ENCODE measurements at places on chromosomes 4 and X.

GRCh38 chr4:2651546-2651945, 104.6 kb downstream of the TNIP2 start:
- DNase-seq: no peak

DNA sequence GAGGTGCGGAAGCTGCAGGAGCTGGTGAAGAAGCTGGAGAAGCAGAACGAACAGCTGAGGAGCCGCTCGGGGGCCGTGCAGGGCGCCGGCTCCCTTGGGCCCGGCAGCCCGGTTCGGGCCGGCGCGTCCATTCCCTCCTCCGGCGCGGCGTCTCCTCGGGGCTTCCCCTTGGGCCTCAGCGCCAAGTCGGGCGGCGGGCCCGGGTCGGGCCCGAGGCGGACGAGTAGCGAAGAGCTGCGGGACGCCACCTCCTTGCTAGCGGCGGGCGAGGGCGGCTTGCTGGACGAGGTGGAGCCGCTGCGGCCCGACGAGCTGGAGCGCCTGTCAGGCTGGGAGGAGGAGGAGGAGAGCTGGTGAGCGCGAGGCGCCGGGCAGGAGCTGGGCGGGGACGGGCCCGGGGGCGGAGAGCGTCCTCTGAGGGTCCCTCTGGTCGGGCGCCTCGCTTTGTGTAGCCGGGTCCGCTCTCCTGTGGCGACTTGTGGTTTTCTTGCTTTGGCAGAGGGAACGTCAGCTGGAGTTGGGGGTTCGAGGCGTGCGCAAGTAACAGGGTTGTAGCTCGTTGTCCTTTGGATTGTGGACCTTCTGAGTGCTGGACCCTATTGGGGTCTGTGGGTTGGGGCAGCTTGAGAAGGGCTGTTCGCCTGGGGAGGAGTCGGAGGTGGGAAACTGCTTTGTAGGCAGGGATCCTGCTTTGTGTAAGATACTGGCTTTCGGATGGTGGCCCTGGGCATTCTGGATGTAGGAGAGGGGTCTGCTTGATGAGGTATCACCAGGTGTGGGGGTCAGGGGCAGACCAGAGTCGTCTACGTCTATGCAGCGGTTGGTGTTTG, 662 bp downstream of the SLAIN2 start:
- peak; percentile 60 for DNase-seq

GRCh38 chr4:128475597-128475996, 188.0 kb upstream of the PGRMC2 start:
- DNase-seq: no peak

- DNase-seq: no peak
These were observed 3.3 kb downstream of the CPEB2 start for GRCh38 chr4:15005474-15006115.

DNA sequence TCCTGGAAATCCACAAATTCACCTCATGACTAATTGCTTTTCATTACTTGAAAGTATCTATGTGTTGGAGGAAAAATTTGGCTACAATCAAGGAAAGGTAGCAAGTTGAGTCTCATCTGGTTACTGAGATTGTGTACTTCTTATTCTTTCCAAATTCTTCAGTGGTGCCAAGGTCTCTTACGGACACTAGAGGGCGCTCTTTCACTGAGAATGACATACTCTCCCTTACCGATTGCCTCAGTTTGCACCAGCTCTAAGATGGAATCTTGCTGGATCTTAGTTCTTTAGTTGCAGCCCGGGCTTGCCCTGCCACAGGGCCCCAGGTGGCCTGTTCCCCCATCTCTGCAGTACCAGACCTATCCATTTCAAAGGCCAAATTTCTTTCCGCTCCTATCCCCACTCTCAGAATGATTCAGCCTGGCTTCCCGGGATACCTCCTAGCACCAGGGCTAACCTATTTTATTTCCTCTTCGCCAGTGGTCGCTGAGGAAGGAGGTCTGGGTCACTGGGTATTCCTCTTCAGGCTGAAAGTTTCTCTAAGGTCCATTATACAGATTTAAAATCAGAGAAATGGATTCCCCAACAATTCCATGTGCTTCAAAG, 24.6 kb upstream of the GPR50 start:
- peak; percentile 36 for DNase-seq

GRCh38 chr4:182231080-182231479, 12.1 kb upstream of the TENM3 start:
- no peak for DNase-seq

GRCh38 chr4:148118633-148119032, 323.6 kb downstream of the NR3C2 start:
- DNase-seq: no peak

GRCh38 chr4:99300934-99301333, 10.1 kb upstream of the ADH1A start:
- no peak for DNase-seq

DNA sequence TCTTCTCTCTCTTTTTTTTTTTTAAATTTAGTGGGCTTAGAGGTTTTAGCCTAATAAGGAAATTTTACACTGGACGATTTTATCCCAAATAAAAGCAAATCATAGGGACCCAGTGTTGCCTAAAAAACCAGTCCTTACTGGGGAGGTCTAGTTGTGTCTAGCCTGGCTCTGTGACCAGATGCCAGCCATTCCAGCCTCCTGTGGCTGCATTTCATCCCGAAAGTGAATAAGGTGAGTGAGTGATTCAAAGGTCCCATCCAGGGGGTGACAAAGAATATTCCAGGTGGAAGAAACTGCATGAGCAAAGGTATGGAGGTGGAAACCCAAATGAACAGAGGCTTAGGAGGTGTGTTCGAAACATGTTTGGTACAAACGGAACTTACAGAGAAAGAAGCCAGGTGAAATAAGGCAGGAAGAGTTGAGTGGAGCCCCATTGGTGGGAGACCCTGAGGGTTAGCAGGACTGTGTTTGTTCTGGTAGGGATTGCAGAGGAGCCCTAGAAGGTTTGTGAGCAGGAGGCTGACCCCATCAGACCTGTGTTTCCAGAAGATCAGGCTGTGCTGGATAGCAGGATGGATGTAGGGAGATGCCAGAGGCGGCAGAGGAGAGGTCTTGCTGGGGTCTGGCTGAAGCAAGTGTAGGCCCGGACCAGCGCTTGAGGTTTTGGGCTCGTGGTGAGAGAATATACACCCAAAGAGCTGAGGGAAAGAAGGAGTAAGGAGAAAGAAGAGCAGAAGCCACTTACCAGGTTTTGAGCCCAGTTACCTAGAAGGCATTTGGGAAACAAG, 31.6 kb downstream of the PTTG2 start:
- DNase-seq: no peak

- no peak for DNase-seq
These were observed 27.3 kb downstream of the CXorf58 start for GRCh38 chrX:23935106-23935505.

- DNase-seq: no peak
These were observed 206.1 kb downstream of the PPP3CA start for GRCh38 chr4:101141230-101141629.

- peak; percentile 28 for DNase-seq
These were observed 188.0 kb upstream of the RPL34 start for GRCh38 chr4:108432418-108432817.

DNA sequence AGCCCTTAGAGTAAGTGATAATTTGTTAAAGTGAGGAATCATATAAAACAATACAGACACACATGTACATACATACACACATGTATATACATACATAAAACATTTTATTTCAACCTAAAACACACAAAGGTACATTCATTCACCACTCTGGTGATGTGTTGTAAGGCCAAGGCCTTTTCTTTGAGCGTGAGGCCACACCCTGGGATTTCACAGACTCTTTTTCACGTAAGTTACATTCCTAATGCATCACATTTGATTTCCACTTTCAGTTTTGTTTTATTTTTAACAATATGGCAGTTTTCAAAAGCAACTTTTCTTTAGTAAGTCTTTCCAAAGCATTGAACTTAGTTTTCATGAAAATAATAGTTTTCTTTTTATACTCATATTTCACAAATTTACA, 170.7 kb downstream of the COL4A6 start:
- no peak for DNase-seq

- no peak for DNase-seq
These were observed 90.9 kb downstream of the HNRNPD start for GRCh38 chr4:82282875-82283274.

DNA sequence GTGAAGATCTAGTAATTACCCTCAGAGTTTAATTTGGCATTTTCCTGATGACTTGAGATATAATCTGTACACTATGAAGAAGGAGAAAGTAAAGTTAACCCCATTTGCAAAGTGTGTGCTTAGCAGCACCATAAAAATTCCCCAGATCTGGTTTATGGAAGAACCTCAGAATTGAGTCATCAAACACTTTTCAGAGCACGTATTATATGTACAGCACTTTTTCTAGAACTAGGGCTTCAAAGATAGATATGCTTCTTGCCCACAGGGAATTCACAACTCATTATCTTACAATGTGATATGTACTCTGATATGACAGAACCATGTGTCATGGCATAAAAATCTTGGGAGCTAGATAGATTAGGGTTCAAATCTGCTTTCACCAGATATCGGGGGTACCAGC, 150.9 kb downstream of the SLC10A7 start:
- DNase-seq: no peak

DNA sequence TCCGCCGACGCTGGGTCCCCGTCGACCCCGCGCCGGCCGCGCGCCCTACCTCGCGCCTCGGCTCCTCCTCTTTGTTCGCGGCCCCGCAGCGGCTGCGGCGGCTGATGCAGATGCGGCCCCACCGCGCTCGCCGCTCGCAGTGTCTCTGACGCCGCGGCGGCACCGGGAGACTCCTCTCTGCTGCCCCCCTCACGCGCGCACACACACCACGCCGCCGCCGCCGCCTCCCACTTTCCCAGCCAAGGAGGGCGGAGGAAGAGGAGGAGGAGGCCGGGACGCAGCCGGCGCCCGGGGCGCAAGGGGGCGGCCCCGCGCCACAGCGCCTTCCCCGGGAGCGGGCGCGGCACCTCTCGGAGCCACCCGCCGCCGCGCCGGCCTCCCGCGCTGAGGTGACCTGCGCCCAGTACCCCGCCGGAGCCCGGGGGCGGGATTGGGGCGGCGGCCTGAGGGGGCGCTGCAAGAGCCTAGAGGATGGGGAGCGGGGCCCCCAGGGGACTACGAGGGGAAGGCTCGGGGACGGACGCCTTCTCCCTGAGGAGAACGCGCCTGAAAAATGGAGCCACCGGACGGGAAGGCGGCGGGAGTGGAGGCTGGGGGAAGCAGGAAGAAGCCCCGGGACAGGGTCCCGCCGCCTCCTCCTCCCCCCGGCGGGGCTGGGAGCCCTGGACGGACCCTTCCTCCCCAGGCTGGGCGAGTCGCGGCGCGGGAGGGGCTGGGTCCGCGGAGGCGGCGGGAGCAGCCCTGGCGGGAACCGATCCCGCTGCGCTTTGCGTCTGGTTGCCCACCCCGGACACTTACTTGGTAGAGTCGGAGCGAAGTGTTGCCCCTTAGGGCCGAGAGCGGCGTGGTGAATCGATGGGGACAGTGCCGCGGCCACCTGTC, at the start of gene SH3RF1:
SH3RF1 (minus strand) TSS at position 147 of the 882 bp plus-strand sequence. CDS start 1,744 bp downstream, outside the sequence.
- DNase-seq: peak; percentile 49

- no peak for DNase-seq
These were observed 11.5 kb downstream of the DNAJB14 start for GRCh38 chr4:99934891-99935290.

- no peak for DNase-seq
These were observed at the start of gene TLL1 for GRCh38 chr4:165872461-165873297. TLL1 (plus strand) TSS chr4:165873237; CDS start chr4:165873905, 668 bp downstream.

- no peak for DNase-seq
These were observed 74.1 kb downstream of the EFNB1 start for GRCh38 chrX:68902706-68903504.

- DNase-seq: no peak
These were observed 481.6 kb downstream of the PABPC4L start for GRCh38 chr4:133720001-133720400.

GRCh38 chr4:89681219-89681618, 155.7 kb downstream of the SNCA start:
- DNase-seq: no peak

- no peak for DNase-seq
These were observed 90.4 kb downstream of the ZC4H2 start for GRCh38 chrX:64885850-64886249.

GRCh38 chr4:35604252-35604651, 640.1 kb downstream of the ARAP2 start:
- no peak for DNase-seq

DNA sequence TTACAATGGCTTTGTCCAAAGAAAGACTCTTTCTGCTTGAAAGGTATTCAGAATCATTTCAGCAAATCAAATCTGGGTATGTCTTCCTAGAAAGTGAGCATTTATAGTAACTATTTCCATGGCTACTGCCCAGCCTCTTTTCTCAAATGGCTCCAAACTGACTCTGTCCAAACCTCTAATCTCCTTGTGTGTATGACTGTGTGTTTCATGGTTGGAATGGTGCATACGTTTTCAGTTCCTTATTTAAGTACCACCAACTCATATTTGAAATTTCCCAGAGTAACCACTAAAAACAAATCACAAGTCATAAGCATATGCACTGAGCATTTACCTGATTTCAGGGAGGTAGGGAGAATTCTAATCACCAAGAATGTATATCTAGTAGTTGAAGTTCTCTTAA, 106.0 kb downstream of the TMEM144 start:
- no peak for DNase-seq

DNA sequence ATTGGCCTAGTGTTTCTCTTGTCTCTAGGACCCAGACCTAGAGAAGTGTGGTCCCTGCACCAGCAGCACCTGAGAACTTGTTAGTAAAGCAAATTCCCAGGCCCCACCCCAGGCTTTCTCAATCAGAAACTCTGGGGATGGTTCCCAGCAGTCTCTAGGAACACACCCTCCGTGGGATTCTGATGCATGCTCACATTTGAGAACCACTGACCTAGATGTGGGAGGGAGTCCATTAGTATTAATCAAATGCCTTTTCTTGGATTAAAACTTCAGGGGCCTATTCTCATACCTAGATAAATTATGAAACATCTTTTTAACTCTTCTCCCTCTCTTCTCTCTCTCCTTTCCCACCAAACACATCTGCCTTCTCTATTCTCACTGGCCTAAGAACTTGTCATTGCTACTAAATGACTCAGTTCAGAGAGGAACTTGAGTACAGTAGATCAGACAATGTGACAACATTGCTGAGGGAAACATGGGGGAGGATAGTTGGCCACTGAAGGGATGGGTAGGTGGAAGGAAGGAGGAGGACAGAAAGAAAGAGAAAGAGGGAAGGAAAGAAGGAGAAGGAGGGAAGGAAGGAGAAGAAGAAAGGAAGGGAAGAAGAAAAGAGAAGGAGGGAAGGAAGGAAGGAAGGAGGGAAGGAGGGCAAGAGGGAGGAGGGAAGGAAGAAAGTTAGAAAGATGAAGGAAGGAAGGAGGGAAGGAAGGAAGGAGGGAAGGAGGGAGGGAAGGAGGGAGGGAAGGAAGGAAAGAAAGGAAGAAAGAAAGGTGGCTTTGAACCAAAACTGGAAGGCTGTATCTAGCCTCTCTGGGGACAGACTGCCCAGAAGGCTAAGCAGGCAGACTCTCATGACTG, 132.7 kb upstream of the MAP3K15 start:
- no peak for DNase-seq

DNA sequence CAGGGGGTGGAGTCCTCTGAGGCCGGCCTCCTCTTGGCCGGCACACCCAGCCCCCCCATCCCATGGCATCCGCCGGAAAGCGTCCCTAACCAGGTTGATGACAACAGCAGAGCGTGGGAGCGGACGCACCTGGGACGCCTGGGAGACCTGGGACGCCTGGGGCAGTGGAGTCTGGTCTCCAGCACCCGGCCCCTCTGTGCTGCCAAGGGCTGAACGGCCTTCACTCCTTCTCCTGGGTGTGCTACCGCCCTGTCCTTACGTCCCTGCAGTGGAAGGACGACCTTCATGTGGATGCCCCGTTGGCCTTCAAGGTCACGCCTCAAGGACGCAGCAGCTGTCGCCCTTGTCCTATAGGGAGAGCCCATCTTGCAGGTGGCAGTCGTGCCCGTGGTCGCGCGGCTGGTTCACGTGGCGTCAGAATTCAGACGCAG, 26.9 kb downstream of the NKX1-1 start:
- no peak for DNase-seq

GRCh38 chr4:172127168-172127567, 314.0 kb downstream of the GALNTL6 start:
- no peak for DNase-seq
